Stimulated activated CD4-positive, alpha-beta T cell treated with anti-CD3 and anti-CD28 coated beads, Interleukin-12 subunit alpha, Interleukin-12 subunit beta, amount 100 ng/mL, for 48 hours (primary cell): ENCODE measurements at places on chromosomes 11 and 22.

DNA sequence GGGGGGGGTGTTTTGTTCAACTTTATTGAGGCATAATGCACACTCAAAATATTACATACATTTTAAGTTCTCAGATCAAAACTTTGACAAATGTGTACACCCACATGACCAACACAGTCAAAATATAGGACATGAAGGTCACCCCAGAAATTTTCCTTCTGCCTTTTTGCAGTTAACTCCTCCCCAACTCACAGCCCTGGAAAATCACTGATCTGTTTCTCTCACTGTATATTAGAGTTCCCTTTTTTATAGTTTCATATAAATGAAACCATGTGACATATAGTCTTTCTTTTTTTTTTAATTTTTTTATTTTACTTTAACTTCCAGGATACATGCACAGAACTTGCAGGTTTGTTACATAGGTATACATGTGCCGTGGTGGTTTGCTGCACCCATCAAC lies 4.6 kb downstream of the TMPRSS5 start:
- no peak for DNase-seq

GRCh38 chr11:93033093-93033492 lies 63.6 kb downstream of the MTNR1B start:
- no peak for DNase-seq

- no peak for DNase-seq
These were observed 39.3 kb downstream of the KCNJ4 start for GRCh38 chr22:38415561-38416321.

GRCh38 chr11:117569911-117570310 lies 227.1 kb downstream of the DSCAML1 start:
- DNase-seq: no peak

- no peak for DNase-seq
These were observed 22.5 kb upstream of the SMIM35 start for GRCh38 chr11:118109231-118109630.

DNA sequence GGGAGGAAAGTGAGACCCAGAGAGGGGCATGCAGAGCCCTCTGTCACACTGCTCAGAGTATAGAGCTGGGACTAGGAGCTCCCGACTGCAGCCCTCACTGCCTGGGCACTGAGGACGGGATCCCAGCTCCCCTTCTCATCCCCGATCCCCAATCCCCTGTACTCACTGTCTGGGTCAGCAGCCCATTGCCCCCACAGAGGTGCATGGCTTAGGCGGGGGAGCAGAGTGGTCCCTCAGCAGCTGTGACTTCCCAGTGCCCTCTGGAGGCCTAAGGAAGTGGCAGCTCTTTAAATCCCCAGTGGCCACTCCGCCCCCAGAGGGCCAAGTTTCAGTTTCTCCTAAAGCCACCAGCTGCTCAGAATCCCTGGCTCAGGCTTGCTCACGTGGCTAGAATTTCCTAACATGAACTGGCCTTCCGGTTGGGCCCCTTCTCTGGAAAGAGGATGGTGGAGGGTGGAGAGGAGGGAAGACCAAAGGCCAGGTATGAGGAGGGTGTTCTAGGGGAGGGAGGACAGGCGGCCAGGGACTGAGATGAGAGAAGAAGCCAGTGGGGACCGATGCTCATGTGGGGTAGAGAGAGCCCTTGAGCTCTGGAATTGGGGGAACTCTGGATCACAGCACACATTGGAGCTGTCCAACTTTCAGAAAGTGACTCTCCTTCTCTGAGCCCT lies at the start of gene BATF2:
BATF2 (minus strand) TSS at position 262 of the 671 bp plus-strand sequence; CDS start at position 205, 57 bp downstream.
- DNase-seq: no peak
